ENCODE measurements at places on chromosomes 5 and 9. TPM values are rescaled to one million over a fixed set of nuclear protein-coding genes. Genes with fewer than 3 reads are reported as not detected.

The CNTLN gene
- 6.1 TPM for total RNA-seq

The PCDHB5 gene
- total RNA-seq, result 1.9 TPM

The NR2F1-AS1 gene
- total RNA-seq, result 3.8 TPM

The PKD2L2 gene
- total RNA-seq, result 0.03 TPM

The FYB1 gene
- total RNA-seq, result 14.4 TPM

The GABRA1 gene
- total RNA-seq, result not detected

The SCGB3A2 gene
- total RNA-seq, result not detected

The TPRN gene
- total RNA-seq, result 11.1 TPM

The SRP19 gene
- total RNA-seq, result 79.0 TPM

The SLC4A9 gene
- total RNA-seq, result 0.01 TPM

The FOXD4L5 gene
- total RNA-seq, result not detected

The PRSS3 gene
- 11.1 TPM for total RNA-seq

The ADGRV1 gene
- total RNA-seq, result 0.75 TPM

Measured in A549 treated with CpdA at 1 μM for 4 hours (cell line).